Psoas muscle (tissue), 8 donors: ENCODE measurements at places on chromosomes 1 and 21. TPM values are rescaled to one million over a fixed set of nuclear protein-coding genes. Genes with fewer than 3 reads are reported as not detected.

The ARHGEF2 gene
- 7.4 TPM for polyA plus RNA-seq

DNA sequence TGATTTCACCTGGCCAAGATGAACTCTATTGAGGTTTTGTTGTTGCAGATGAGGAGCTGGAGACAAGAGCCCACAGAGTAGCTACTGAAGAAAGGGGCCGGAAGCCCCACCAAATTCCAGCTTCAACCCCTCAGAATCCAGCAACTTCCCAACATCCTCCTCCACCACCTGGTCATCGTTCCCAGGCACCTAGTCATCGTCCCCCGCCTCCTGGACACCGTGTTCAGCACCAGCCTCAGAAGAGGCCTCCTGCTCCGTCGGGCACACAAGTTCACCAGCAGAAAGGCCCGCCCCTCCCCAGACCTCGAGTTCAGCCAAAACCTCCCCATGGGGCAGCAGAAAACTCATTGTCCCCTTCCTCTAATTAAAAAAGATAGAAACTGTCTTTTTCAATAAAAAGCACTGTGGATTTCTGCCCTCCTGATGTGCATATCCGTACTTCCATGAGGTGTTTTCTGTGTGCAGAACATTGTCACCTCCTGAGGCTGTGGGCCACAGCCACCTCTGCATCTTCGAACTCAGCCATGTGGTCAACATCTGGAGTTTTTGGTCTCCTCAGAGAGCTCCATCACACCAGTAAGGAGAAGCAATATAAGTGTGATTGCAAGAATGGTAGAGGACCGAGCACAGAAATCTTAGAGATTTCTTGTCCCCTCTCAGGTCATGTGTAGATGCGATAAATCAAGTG, 14.3 kb downstream of the CD2 start:
- no peak for DNase-seq

- peak; percentile 76 for DNase-seq
Observed at GRCh38 chr1:59146651-59147358, 150.1 kb upstream of the FGGY start.

The C2CD4D gene
- not detected for polyA plus RNA-seq

- DNase-seq, result no peak
Observed at GRCh38 chr21:15250384-15250783, 185.6 kb upstream of the NRIP1 start.

DNA sequence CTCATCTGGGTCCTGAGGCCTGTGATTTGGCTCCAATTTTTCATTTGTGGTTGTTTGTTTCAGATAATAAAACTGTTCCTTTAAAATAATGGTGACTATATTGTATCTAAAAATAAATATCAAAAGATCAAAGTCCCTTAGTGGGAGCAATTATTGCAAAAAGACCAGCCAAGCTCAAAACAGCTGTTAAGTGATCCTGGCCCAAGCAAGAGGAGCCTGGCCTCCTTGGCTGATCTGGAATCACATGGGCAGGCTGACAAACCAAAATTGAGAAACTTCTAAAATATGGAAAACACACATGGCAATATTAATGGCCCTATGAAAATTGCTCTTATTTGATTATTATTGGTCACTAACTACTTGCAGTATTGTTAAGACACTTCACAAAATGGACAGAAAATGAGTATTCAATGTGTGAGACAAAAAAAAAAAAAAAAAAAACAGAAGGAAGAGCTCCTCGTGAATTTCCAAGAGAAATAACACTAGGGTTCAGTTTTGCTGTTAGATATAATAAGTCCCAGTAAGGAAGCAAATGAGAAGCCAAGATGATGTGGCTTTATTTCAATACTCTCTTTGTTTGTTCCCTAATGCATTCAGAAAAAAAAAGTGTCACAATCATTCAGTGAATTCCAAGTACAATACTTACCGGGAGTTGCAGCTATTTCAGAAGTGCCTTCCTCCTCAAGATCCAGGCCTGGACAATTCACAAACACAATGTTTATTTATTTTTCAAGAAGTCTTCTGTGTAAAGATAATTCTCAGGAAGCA, 105.1 kb downstream of the SEC16B start:
- no peak for DNase-seq
